ENCODE measurements at places on chromosomes 1 and 21.

DNA sequence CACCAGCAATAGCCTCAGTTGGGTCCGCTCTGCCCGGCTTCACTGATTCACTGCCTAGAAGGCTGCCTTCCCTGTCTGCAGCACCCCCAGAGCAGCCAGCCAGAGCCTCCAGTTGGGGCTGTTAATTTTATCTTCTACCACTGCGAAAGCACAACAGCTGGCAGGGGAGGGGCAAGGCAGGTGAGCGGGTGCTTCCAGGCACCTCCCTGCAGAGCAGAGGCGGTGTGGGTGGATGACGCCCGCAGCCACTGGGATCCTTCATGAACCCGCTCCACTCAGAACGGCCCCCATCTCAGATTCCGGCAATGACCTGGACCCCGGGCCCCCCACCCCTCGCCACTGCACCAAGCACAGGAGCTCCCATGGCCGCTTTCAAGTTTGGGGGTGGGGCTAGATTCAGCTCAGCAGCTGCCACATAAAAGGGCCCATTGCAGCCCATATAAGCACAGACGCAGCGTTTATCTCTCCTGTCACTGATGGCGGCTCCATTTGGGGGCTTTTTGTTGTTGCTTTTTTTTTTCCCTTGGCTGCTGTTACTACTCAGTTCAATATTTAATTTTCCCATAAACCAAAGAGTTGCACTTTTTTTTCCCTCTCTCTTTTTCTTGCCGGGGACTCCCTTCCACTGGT, 128.0 kb upstream of the KLHDC7A start:
- DNase-seq, result no peak

DNA sequence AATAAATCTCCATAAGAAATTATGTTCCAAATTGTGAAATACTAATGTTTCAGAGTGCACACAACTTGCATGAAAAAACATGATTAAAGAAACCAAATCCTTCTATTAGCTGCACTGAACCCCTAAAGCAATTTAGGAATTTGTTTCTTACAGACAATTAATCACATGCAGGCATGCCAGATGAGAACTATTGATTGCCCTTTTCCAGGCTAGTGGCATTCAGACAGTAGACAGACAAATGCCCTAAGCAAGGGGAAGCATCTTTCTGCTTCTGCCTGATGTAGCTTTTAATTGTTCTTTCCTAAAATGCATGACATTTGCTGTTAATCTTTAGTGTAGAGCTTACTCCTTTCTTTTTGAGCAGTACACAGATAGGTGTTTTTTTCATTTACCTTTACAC, 229.5 kb downstream of the DPYD start:
- no peak for DNase-seq

- DNase-seq, result no peak
These were observed 133.8 kb upstream of the LMO4 start for GRCh38 chr1:87194856-87195255.

GRCh38 chr1:2044510-2045319, 5.5 kb upstream of the PRKCZ start:
- DNase-seq, result peak; percentile 32

GRCh38 chr1:28656335-28656734, 7.9 kb downstream of the RNU11 start:
- no peak for DNase-seq
